ENCODE measurements at places on chromosomes 7 and 10.

DNA sequence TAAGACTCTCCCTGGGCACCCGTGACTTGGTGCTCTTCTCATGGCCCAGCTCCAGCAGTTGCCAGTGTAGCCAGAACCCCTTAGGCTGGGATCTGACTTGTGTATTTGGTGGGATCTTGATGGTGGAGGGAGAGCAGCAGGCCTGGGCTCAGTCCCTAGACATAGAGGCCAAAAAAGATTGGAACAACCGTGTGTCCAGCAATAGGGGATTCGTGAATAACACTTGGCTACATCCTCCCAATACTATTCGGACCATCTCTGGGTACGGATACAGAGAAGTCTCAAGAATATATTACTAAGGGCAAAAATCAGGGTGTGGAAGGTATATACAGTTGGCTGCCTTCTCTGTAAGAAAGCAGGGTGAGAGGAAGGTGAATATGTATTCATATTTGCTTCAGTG is 17.2 kb downstream of the RBM20 start:
- DNase-seq, result no peak

DNA sequence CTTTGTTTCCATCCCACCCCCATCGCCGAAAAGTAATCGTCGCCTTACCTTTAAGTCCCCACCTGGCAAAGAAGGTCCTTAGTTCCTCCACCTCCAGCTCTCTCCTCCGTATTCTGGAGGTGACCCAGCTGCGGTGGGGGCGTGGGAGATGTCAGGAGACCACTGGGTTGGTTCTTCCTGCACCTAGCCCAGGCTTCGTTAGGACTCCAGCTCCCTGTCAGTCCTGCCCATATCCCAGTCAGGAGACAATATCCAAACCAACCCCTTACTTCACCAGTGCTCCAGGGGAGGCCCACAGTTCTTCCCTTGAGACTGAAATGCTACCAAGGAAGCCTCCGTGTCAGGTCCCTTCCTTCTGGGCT is 693 bp downstream of the ADIRF start:
- DNase-seq, result no peak

DNA sequence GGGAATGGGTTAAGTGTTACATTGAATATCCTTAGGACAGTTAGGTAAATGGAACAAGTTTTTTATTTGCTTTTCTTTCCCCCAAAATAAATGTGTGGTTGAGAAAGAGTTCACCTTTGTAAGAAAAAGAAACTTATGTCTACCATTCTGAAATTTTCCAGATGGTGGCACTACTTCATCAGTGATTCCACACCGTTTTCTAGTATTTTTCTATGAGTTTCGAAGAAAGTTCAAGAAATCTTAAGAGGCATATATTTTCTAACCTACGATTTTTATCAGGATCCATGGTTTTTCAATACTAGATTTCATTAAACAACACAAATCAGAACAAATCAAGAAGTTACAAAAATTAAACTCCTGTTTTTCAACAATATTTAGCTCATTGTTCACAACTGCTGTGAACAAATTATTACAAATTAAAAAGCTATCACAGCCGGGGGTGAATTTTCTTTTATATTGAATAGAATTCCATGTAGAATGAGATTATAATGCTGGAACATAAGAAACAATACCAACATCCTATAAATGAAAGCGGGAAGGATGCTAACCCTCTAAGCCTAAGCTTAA is 163.1 kb upstream of the NPVF start:
- DNase-seq, result no peak

DNA sequence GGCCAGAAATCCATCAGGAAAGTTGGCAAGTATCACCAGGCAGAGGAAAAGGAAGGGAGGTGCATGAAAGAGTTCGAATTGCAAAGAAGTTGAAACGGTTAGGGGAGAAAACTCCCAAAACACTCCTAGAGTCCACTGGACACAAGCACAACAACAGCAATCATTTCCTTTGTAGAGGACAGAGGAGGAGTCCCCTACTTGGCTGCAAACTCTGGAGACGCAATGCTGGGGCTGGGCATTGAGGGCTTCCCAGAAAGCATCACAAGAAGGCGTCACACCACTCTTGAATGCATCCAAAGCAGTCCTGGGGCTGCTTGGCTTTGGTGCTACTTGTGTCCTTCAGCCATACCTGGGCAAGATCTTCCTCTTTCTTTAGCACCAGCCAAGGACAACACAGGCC is 18.1 kb upstream of the SLC26A4 start:
- no peak for DNase-seq

DNA sequence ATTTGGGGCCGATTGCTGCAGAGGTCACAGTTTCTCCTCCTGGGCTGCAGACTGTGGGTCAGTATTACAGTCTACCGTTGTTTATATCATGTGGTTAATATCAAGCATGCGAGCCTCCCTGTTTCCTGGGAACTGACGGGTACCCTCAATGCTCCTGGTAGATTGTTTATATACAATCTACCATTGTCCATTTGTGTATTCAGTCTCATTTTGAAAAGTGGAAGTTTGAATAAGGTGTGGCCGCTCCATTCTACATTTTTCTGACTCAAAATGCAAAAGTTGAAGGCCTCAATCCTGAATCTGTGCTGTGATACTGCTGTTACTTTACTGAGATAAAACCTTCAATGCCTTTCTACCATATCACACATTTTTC is 107.9 kb downstream of the ACTR3B start:
- DNase-seq, result no peak

- DNase-seq, result no peak
Measured at GRCh38 chr7:54904986-54905385, 113.8 kb upstream of the EGFR start.

DNA sequence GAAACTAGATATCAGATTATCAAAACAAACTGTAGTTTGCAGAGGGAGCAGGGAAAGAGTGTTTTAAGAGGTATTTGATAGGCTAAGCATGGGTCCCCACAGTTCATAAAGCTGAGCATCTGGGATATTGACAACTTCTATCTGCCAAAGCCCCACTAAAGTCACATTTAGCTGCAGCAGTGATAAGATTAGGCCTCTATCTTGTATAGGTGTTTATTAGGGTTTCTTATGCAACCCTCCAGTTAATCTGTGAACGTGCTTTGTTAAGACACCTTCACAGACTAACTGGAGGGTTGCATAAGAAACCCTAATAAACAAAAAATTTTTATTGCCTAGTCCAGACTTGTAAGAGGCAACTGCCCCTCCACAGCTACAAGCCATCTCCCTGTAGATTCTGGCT is 78.0 kb downstream of the CYP51A1 start:
- DNase-seq, result no peak

GRCh38 chr7:74482629-74483401 is 29.1 kb downstream of the GTF2IRD1 start:
- no peak for DNase-seq

DNA sequence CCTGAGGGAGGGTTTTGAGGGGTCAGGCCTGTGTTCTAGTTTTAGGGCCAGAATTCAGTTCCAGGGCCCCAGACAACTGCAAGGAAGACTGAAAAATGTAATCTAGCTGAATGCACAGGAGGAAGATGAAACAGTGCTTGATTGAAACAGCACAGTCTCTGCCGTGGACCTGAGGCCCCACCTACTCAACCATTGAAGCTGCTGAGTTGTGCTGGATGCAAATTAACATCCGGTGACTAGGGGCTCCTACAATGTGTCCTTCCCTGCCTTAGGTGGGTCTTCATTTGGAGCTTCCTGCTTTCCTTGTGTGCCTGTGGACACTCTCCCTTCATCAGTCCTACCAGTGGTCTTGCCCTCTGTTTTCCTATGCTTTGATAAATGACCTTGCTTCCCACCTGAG is 5.7 kb downstream of the GLRX3 start:
- no peak for DNase-seq

DNA sequence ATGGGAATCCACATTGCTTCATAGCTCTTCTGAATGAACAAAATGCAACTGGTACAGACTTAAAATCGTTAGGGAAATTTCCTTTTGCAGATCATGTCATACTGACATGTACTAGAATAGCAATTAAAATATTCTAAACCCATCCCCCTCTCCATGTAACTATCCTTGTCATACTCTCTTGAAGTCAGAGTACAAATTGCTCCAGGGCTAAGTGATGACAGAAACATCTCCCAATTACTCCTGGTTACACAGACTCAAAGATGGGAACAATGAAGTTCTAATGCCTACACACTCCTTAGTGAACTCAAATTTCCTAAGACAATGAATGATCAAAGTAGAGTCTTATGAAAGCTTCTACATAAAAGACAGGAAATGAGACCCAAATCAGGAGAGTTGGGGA is 87.2 kb downstream of the PDE1C start:
- DNase-seq, result no peak

DNA sequence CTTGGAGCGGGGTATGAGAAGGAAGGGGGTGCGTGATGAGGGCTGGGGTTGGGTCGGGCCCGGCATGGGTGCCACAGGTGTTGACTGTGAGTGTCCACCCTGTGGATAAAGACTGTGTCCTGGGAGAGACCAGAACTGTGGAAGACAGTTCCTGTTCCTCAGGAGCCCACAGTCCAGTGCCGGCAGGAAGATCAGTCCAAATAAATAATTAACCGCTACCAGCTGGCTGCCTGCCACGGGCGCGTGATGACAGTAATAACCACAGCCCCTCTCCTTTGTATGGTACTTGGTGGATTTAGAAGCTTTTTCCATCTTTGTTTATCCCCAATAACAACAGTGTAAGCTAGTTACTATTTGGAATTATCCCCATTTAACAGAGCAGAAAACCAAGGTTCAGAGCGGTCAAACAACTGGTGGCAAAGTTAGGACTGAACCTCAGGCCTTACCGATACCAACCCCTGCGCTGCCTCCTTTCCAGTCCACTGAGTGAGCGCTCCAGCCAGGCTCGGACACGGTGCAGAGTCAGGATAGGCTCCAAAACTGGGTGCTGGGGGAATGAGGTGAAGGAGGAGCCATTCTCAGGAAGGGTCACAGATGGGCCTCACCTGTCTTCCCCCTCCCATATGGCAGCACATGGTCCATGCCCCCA is 5.1 kb downstream of the ZMIZ1 start:
- no peak for DNase-seq

GRCh38 chr7:142240546-142240945 is 17.3 kb downstream of the PRSS58 start:
- DNase-seq, result no peak

- DNase-seq, result no peak
Measured at GRCh38 chr7:118689403-118689802, 464.9 kb downstream of the ANKRD7 start.

DNA sequence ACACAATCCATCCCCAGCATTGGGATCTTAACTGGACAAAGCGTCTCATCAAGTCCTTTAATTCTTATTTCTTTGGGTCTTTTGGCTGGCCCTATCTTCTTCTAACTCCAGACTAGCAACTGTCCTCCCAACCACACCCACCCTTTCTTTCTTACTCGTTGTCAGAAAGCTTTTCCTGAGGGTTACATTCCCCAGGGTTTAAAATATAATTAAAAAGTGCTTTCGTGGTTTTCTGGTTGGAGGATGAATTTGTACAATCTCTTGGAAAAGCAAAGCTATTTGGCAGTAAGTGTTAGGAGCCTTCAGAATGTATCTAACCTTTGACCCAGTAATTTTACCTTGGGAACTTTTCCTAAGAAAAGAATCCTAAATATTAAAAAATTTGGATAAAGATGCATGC is 10.4 kb upstream of the ITGB8 start:
- DNase-seq, result no peak

DNA sequence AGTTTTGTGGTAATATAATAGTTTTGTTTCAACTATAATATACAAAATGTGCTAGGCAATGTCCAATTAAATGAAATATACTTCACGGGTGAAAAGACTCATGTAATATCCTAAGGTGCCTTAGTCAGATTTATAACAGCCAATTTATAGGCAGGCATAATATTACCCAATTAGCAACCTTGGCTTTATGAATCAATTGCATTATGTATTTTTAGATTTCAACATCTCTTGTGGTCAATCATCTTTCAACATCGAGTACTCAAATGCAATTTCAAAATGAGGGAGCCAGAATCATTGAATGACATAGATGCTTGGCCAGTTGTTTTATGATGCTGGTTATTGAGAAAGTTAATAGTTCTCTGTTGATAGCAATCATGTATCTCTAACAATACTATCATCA is 110.3 kb upstream of the SP8 start:
- no peak for DNase-seq

- no peak for DNase-seq
Measured at GRCh38 chr7:157789942-157790341, 453.1 kb downstream of the DNAJB6 start.

DNA sequence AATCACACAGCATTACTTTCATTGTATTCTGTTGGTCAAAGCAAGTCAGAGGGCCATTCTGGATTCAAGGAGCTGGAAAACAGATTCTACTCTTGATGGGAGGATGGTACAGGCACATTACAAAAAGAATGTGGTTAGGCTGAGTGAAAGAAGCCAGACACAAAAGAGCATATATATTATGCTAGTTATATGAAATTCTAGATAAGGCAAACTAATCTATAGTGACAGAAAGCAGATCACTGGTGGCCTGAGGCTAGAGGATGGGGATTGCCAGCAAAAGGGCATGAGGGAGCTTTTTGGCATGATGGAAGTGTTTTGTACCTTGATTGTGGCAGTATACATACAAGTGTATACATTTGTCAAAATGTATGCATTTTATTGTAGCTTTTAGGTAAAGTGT is 96.8 kb downstream of the SPAG6 start:
- no peak for DNase-seq

- no peak for DNase-seq
Measured at GRCh38 chr10:72007246-72007892, 43.2 kb downstream of the CHST3 start.

GRCh38 chr10:100980711-100981110 is 6.6 kb downstream of the MRPL43 start:
- DNase-seq, result no peak

GRCh38 chr7:8386926-8387550 is 46.4 kb upstream of the NXPH1 start:
- DNase-seq, result no peak

GRCh38 chr10:63260860-63261251 is 127.7 kb downstream of the NRBF2 start:
- no peak for DNase-seq

GRCh38 chr10:68879628-68880027 is 21.5 kb upstream of the DDX50 start:
- DNase-seq, result no peak

- no peak for DNase-seq
Measured at GRCh38 chr10:42755556-42756093, 27.0 kb upstream of the BMS1 start.

- no peak for DNase-seq
Measured at GRCh38 chr7:80415522-80415921, 96.3 kb downstream of the GNAT3 start.

GRCh38 chr10:343231-344220 is 208.3 kb downstream of the ZMYND11 start:
- no peak for DNase-seq

GRCh38 chr10:49034925-49035324 is 80.4 kb downstream of the VSTM4 start:
- DNase-seq, result no peak

DNA sequence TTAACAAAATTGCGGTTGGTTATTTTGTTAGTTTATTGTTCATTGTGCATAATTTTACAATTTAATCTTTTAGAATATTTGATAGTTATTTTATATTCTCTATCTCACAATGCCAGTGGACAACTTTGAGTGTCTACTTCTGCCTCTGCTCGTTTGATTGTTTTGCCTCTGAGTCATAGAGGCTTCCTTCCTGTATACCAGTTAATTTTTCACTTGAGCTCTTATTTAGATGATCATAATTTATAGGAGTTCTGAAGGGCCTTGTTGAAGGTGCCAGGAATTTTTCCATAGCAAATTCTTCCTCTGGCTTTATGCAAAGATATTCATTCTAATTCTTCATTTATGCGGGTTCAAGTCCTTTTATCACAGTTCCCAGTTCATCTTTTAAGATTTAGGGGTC is 5.2 kb upstream of the MALRD1 start:
- DNase-seq, result no peak
